Fibroblast of the aortic adventitia (primary cell): ENCODE measurements at places on chromosomes 3 and 15. TPM values are rescaled to one million over a fixed set of nuclear protein-coding genes. Genes with fewer than 3 reads are reported as not detected.

The FANCD2OS gene
- not detected in 2 replicates for total RNA-seq

DNA sequence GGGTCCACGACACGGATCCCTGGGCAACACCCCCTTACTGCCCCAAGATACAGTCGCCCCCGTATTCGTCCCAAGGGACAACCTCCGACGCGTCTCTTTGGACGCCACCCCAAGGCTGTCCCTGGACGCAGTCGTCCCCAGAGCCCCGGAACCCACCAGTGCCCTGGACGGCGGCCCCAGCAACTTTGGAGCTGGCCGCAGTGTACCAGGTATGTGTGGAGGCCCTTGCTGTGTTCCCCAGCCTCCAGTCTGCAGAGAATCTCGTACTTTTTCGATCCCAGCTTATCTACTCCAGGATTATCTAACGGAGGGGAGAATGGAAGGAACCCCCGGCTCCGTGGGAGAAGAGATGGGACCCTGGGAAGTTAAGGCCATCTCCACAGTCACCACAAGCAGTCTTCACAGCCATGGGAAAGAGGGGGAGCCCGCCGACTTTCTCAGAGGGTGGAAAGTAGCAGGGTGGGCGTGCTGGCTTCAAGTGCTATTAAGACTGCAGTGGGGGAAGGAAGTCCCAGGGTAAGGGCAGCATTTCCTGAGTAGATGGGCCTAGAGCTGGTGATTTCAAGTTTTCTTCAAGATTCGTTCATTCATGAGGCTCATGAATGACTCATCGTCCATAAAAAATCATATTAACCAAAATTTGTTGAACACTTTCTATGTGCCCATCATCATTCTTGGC is 1.1 kb downstream of the MESP2 start:
- DNase-seq, result no peak

- no peak for DNase-seq
Measured at GRCh38 chr15:68375716-68376220, 56.2 kb downstream of the ITGA11 start.

DNA sequence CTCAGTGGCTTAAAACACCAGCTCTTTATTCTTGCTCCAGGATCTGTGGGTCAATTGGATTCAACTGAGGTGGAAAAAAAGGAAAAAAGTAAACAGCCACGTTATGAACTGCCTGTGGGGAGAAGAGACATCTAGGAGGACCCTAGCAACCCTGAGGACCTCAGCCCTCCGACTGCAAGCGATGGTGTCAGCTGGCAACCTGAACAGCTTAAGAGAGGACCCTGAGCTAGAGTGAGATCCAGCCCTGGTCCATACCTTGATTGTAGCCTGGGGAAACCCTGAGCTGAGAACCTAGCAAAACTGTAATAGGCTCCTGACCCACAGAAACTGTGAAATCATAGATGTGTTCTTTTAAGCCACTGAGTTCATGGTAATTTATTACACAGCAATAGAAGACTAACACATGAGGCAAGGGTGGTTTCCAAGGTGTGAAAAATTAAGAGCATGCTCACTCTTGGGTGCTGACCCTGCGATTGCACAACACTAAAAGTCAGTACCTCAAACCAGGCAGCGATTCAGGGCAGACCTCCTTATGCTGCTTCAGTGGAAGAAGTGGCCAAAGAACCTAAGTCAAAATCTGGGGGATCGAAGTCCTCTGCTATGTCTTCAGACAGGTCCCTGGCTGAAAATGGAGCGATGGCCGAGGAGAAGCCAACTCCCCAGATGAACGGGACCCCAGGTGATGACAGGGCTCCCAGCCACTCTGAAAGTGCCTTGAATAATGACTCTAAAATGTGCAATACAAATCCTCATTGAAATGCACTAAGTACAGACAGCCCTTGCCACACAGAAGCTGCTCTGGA is 57.7 kb downstream of the GASK1A start:
- DNase-seq, result no peak

GRCh38 chr3:55180936-55181535 is 253.2 kb upstream of the LRTM1 start:
- DNase-seq, result peak; percentile 76
